ENCODE measurements at places on chromosomes 6 and 20.

DNA sequence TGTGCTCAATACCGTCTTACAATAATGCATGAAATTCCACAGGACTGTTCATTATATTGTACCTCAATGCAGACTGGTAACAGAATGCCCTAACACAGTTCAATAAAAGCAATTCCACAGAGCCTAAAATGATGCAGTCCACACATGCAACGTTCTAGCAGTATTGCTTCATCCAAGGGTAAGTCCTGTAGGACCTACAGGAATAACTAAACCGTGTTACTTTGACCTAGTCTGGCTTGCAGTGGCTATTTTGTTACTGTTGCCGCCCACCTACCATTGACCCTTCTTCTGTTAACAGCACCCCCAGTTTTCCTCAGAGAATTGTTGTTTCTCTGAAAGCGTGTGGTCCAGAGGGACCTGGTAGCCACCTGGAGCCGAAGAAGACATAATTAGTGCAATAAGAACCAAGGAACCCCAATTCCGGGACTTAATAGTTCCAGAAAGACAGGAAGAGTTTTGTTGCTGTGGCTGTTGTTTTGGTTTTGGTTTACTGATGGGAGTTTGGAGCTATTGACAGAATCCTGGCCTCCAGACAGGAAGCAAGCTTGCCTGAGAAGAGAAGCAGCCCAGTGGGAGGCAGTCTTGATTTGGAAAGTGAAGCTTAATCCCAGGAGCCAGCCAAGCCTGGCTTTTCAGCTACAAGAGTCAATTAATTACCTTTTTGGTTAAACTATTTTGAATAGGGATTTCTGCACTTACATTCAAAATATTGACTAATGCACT, 91.3 kb downstream of the FRK start:
- no peak for DNase-seq

DNA sequence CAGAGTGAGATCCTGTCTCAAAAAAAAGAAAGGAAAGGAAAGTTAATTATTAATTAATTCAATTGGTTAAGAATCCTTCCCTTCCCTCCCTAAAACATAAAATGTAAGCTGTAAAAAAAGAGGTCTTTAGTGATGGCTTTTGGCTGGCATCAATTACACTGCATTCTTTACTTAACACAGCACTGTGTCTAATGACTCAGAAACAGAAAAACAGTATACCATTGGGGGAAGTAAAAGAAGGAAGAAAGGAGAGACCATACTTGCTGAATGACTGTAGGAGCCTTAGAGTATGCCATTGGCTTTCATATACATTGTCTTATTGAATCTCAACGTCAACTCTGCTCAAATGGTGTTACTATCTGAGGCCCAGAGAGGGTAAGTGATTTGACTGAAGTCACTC, 18.3 kb upstream of the CITED2 start:
- DNase-seq: no peak

DNA sequence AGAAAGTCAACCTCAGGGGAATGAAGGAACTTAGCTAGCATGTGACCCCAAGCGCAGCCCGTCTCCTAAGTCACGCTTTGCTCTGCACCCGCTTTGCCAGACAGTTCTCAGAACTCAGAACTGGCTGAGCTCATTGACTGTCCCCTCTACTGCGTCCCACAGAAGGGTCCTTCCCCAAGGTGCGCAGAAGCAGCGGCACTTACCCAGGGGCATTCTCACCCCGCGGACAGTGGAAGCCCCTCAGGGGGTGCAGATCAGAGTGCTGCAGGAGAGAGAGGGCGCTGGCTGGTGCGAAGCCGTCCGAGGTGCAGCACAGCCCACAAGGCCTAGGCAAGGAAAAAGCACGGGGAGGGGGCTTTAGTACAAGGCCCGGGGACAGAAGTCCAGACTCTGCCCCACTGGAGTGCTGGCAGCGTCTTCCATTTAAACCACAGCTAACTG, 807 bp downstream of the SNHG17 start:
- DNase-seq: no peak

- no peak for DNase-seq
Observed at GRCh38 chr20:32841174-32841573, 17.5 kb upstream of the EFCAB8 start.

DNA sequence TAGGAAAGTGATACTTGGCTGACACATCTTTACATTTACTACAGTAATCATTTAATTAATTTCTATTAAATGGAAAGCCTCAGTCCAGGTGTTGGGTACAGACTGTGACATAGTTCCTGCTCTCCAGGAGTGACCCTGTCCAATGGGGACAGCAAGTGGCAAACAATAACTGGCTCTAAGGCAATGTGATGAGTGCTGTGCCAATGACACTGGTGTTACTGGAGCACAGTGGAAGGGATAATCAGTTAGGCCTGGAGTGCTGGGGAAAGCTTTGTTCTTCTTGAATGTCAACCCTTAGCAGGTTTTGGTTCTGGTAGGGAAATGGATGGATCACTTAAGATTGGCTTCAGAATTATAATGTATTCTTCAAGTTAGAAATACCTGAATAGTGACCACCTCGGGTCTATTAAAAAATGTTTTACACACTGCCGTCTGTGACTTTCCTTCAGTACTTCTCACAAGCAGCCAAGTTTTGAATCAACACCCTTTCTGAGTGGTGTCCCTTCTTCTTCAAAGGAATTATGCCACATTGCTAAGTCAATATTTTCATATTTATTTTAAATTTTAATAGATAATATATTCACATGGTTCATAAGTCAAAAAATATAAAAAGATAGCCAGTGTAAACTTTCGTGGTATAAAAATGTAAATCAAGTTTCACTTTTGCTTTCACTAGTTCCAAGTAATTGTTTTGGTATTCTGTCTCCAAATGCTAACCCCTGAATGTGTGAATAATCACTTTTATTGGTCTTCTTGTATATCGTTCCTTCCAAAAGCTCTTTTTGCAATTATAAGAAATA, 9.6 kb downstream of the CMTR1 start:
- no peak for DNase-seq

GRCh38 chr20:3752386-3752759, 15.2 kb downstream of the ADISSP start:
- no peak for DNase-seq

DNA sequence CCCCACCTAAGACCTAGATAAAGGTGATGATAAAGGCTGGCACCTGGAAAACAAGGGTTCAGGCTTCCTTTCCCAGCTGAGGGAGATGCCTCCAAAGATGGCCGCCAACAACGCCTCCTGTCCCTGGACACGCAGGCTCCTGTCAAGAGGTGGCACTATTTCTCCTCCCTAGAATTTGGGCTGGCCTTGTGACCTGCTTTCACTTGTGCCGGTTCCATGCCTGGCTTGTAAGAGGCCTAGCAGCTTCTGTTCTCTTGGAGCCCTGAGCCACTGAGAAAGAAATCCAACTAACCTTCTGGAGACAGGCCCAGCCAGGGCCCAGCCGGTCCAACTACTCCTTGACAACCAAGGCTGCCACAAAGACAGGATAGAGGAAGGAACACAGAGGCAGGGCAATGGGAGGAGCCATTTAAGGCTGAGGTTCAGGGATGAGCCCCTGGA, 60.2 kb upstream of the RALY start:
- DNase-seq: peak; percentile 9

DNA sequence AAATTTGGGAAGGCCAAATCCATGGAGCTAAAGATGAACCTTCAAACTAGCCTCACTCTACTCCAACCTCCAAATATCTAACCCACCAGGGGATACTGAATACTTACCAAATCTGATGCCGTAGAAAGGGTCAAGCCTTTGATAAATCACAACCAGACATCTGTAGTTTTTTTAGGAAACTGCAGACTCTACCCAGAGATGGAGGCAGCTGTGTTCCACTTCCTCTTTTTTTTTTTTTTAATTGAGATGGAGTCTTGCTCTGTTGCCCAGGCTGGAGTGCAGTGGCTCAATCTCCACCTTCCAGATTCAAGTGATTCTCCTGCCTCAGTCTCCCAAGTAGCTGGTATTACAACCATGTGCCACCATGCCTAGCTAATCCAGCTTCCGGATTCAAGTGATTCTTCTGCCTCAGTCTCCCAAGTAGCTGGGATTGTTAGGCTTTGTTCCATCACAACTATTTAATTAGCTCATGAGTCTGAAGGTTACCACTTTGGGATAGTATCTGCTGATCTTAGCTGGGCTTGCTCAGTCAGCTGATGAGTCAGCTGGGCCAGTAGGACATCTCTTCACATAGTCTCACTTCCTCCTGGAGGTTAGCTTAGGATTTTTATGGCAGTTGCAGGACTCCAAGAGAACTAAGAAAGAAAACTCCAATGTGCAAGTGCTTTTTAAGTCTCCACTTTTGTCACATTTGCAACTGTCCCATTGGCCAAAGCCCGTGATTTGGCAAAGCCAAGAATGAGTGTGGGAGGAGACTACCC, 13.3 kb downstream of the FRK start:
- DNase-seq: no peak

DNA sequence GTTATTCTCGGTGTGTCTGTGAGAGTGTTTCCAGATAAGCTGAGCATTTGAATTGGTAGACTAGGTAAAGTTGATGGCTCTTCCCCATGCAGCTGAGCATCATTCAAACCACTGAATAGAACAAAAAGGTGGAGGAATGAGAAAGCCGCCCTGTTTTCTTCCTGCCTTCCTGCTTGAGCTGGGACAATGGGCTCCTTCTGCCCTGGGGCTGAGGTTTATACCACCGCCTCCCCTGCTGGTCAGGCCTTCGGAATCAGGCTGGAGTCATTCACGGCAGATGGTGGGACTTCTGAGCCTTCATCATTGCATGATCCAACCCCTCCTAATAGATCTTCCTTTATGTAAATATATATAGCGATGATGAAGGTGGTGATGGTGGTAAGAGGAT, 124.9 kb downstream of the ANKRD60 start:
- no peak for DNase-seq

GRCh38 chr6:155106456-155107115, 111.5 kb downstream of the TIAM2 start:
- DNase-seq: no peak
